ENCODE measurements at places on chromosomes 16 and 17.

DNA sequence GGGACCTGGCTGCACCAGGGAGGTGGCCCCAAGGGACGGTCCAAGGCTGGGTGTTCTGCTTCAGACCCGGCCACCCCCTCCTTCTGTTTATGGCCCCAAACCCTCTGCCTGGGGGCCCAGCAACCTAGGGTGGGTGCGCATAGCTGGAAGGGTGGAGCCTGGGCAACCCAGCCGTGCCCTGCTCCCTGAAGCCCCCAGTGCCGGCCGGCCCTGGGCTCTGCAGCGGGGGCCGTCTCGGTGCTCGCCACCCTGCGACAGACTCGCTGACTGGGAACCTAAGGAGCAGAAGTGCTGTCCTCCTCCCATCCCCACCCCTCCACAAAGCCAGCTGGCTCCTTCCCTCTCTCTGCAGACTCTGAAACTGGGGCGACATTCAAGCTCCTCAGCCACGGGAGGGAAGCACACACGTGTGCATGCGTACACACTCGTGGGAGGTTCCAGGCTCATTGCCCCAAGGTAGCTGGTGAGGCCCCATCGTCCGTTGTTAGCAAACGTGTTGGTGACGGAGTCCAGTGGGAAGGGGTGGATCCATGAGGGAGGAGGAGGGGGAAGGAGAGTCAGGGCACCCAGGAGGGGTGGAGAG, 43.4 kb downstream of the ENGASE start:
- DNase-seq: no peak

- DNase-seq: no peak
These were observed 96.6 kb downstream of the TBC1D16 start for GRCh38 chr17:79939094-79939435.

- peak; percentile 93 for DNase-seq
These were observed 7.3 kb downstream of the THRA start for GRCh38 chr17:40069751-40070708.

- no peak for DNase-seq
These were observed 704.3 kb downstream of the MAF start for GRCh38 chr16:78896280-78896679.

DNA sequence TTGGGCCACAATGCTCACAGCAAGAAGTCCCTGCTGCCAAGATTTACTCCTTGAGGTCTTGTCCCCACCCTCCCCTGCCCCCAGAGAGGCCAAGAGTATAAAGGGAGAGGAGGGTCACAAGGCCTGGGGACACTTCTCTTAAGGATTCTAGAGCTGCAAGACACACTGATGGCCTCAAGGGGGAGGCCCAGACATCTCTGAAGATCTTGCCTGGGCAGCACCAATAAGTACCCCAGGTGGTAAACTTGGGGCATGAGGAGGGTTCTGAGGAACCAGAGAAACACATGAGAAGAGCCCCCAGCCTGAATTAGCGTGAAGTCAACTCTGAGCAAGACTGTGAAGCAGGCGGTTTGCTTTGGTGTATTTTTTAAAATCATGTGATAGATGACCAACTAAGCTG, 26.8 kb upstream of the MTMR4 start:
- no peak for DNase-seq

DNA sequence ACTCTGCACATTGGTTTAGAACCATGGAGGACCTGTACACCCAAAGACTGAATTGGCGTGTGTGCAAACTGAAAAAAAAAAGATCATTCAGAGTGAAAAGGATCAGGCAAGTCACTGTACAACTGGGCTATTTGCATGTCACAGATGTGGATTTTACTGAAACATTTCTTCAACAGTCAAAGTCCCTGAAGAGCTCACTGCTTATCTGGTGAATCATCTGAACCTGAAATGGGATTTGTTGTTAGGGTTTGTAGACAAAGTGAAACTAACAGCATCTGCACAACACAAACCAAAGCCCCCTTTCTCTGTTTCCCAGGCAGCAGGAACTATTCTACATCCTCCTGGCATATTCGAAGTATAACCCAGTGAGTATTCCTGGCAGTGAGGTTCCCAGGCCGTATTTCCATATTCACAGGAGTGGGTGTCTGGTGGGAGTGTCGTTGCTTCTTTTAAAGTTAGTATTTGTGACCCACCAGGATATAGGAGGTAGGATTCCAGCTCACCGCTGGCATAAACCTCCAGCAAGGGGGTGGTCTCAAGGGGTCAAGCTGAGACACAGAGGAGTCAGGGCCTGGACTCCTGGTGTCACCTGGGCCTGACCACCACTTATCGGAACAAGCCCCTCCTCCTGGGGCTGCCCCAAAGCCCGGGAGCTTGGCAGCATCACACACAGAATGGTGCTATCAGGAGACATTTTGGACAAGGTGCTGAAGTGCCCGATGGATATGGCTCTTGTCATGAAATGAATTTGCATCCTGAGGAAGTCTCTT, 80.9 kb downstream of the GOSR1 start:
- peak; percentile 9 for DNase-seq

GRCh38 chr16:66270333-66270927, 96.1 kb upstream of the CDH5 start:
- peak; percentile 77 for DNase-seq

- no peak for DNase-seq
These were observed 27.2 kb downstream of the FZD2 start for GRCh38 chr17:44584443-44584842.

GRCh38 chr16:64437706-64438324, 684.0 kb downstream of the CDH11 start:
- DNase-seq: no peak
